ENCODE measurements at places on chromosomes 16 and 17.

GRCh38 chr16:83913245-83913633 is 14.3 kb downstream of the MLYCD start:
- no peak for DNase-seq

GRCh38 chr17:69344939-69345338 is 18.0 kb upstream of the ABCA5 start:
- DNase-seq = no peak

- DNase-seq = no peak
Measured at GRCh38 chr17:69908626-69909368, 166.2 kb upstream of the KCNJ16 start.

DNA sequence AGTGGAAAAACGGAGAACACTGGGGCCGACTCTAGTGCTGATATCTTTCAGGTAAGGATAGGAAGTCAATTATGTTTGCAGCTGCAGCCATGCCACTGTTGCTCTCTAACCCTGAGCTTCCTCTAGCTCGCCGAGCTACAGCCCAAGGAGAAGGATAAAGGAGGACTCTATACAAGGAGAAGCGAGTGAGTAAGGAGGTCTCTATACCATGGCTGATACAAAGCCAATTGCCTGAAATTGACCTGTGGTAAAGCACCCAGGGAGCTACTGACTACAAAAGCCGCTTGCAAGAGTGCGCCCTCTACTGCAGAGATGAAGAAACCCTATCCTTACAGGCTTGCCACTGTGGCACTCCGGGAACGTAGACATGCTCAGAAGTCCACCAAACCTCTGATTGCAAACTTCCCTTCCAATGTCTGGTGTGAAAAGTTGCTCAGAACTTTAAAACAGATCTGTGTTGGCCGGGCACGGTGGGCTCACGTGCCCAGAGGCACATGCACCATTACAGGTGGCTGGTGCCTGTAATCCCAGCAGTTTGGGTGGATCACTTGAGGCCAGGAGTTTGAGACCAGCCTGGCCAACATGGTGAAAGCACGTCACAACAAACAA is 10.8 kb upstream of the SLC46A1 start:
- peak; percentile 62 for DNase-seq

- DNase-seq = no peak
Measured at GRCh38 chr17:66967837-66968543, 3.5 kb downstream of the CACNG4 start.

GRCh38 chr17:17496189-17497064 is at the start of gene RASD1:
Gene RASD1, minus strand, starts transcription at chr17:17496395. Its CDS starts 214 bp downstream, at chr17:17496181.
- peak; percentile 82 for DNase-seq

DNA sequence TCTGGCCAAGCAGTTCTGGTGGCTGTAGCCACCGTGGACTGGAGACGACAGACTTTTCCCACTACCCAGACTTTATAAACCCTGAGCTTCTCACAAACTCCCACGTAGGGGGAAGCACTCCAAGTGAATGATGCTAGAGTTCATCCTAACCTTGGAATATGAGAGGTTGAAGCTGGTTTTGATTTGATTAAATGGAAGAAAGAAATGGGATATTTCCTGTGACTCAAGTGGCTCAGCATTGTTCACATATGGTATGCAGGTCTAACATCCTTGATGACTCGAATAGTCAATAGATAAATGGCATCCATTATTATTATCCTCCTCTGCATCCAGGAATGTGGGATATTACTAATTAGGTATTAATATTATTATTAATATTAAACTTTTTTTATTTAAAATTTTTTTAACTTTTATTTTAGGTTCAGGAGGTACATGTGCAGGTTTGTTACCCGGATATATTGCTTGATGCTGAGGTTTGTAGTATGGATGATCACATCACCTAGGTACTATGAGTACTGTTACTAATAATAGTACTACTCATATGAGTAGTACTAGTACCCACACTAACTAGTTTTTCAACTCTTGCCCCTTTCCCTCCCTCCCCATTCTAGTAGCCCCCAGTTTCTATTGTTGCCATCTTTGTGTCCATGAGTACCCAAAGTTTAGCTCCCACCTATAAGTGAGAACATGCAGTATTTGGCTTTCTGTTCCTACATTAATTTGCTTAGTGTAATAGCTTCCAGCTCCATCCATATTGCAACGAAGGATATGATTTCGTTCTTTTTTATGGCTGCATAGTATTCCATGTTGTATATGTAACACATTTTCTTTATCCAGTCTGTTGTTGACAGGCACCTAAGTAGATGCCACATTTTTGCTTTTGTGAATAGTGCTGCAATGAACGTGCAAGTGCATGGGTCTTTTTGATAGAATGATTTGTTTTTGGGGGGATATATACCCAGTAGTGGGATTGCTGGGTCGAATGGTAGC is 22.9 kb downstream of the PIK3R6 start:
- DNase-seq = no peak

DNA sequence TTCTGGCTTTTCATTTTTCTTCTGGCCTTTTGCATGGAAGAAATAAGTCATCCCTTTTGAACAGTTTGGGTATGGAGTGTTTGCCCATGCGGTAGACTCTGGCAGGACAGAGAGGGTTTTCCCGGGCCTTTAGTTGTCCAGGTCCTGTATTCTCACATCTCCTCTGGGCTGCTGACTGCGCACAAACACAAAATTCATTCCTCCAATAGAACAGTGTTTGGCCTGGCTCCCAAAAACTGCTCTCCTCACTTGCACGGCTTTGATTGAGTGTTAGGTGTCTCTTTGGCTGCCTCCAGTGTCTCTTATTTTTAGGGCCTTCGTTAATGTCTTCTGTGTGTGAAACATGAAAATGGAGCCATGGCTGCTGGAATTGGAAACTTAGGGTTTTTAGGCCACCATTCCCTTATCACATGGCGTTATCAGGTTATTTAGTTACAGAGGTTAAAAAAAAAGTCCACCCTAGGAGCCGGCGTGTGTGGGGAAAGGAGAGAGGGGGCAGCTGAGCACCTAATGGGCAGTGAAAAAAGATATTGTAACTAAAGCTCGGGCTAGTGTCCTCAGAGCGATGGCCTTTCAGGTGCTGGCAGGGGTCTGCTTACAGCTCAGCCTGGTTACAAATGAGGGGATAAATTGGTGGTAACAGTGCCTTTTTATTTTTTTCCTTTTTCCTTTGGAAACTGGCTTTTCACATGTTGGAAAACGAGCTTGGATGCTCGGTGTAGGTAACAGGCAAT is 47.3 kb downstream of the PRKCA start:
- DNase-seq = no peak

DNA sequence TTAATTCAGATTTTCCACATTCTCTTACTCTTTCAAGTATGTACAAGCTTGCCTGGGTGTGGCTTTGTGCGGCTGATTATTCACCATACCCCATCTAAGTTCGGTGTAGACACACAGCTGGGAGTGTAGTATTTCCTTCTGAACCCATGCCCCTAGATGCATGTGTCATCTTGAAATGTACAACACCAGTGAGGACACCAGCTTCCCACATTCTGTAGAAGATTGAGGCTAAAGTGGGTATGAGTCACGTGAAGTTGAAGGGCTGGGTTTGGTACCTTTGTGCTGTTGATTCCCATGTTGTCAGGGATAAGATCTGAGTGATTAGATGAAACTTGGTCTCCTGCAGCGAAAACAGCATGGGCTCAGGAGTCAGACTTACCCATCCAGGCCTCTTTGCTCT is 14.6 kb upstream of the DHX8 start:
- DNase-seq = no peak
